ENCODE measurements at places on chromosomes 6 and 20.
A peak's percentile ranks its signal among the peaks of the same experiment; 100 is the strongest.

DNA sequence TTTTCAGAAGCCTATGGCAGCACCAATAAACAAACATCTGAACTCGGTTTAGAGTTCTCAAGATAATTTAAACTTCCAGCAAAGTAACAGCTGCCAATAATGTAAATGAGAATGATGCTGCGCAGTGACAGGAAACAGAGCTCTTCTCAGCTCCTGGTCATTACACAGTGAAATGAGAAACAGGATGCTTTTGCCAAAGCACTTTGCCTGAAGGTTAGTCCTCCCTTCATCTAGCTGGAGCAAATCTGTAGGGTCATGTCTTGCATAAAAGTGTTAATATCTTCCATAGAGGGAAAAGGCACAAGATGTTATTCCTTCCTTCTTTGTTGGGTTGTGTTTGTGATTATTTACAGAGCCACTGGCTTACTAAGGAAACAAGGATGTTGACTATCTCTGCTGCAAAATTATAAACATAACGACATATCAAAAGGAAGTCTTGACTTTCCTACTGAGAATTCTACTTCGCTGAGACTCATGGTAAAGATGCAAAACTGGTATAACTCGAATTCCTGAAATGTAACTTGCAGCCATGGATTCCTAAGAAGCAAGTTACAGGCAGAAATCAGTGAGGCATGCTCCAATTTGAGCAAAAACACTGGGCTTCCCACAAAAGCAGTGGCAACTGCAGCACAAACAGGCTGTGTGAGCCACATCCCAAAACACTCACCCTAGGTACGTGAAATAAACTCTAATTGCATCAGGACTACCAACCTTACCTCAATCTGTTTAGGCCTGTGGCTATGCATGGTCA, 102.5 kb upstream of the BEND6 start:
- peak; percentile 43 for ATAC-seq

- ATAC-seq: no peak
These were observed 36.2 kb upstream of the E2F3 start for GRCh38 chr6:20365456-20365855.

DNA sequence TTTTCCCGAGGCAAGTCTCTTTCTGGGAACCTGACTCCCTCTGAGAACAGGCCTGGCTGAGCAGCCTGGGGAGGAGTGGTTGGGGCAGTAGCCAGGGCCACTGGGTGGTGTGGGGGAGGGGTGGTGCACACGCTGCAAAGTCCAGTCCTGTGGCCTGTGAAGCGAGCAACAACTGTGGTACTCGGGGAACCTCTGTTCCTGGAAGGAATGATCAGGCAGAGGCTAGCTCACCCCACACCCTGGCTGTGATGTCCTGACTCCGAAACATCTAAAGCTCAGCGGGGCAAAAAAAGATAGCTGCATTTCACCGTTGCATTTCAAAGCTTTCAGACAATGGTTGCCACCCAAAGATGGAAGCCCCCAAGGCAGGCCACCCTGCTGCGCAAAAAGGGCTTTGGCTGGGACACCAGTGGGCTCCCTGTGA, 25.5 kb downstream of the PCK1 start:
- ATAC-seq: peak; percentile 64

DNA sequence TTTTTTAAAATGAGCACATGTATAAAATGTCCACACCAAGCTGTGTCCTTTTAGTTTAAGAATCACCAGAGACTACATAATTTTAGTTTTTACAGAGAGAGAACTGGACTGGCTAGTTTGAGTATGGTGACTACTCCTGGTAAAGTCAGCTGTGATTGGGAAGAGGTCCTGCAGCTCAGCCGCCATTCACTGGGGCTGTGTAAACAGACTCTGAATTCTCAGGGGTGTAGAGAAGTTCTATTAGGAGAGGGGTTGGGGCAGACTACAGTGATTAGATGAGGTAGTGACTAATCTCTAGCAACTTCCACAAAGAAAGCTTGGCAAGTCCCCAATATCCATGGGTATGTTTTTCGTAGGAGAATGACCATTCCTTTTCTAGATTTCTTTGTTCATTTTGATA, 341.2 kb upstream of the MAP3K7 start:
- no peak for ATAC-seq

GRCh38 chr6:7140631-7141378, 33.0 kb downstream of the RREB1 start:
- ATAC-seq: peak; percentile 97

- ATAC-seq: peak; percentile 33
These were observed 92.4 kb upstream of the B3GAT2 start for GRCh38 chr6:71049198-71049770.

- no peak for ATAC-seq
These were observed 24.6 kb downstream of the PDSS2 start for GRCh38 chr6:107434812-107435211.

DNA sequence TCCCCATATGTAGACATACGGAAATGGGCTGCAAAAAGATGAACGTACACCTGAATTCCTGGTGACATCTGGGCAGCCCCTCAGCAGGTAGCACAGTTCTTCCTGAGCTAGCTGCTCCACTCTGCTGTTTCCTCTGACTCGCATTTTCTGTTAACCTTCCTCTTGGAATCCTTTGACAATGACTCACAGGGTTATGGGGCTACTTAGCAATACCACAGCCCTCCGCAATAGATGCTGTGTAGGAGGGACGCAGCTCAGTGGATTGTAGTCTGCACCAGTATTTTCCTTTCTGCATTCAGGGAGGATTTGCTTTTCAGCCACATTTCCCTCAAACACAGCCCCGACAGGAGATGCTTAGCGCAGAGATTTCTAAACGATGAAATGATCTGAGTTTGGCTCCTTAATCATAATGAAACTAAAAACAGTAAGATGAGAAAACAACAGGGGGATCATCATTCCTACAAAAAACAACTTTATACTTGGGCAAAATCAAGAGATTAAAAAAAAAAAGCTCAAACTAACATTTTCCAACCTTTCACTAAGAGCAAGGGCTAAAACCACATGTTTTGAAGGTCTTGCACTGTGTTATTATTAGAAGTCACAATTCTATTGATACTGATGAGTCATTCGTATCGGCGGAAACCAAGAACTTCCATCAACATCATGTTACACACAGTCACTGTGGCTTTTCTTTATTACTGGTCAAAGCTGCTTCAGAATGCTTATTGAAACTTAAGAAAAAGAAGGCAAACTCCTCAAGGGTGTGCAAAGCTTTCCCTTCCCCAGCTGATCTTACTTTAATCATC, 12.2 kb downstream of the BACH2 start:
- ATAC-seq: peak; percentile 81

Measured in motor neuron (in vitro differentiated cells).